ENCODE measurements at places on chromosomes 12 and 14.
A peak's percentile ranks its signal among the peaks of the same experiment; 100 is the strongest.

GRCh38 chr12:52628841-52629240 is 10.5 kb upstream of the KRT73 start:
- no peak for DNase-seq

GRCh38 chr12:105897311-105897725 is 241.4 kb downstream of the NUAK1 start:
- DNase-seq: no peak

GRCh38 chr12:46798648-46799047 is 27.1 kb downstream of the SLC38A4 start:
- no peak for DNase-seq

DNA sequence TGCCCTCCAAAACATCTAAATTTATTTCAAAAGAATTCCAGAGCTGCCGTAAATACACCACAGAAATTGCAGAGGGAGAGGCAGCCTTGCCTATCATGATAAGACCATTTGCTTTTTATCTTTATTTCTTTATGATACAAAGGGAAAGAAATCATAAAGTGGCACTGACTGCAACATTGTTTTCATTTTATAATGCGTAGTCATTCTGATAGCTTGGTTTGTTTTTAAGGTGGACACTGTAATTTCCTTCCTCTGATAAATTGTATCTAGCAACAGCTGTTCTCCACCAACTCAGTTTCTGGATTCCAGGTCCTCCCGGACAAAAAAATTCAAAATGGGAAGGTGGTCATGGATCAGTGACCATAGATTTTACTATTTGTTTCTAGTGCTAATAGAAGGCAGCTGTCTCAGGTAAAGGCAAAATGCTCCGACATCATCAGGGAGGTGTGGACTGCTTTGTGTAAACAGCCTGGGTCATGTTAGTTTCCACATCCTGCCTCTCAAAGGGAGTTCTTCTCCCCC is 623 bp upstream of the TSPAN8 start:
- DNase-seq: no peak

GRCh38 chr14:70972107-70972976 is 65.1 kb downstream of the PCNX1 start:
- peak; percentile 84 for DNase-seq

DNA sequence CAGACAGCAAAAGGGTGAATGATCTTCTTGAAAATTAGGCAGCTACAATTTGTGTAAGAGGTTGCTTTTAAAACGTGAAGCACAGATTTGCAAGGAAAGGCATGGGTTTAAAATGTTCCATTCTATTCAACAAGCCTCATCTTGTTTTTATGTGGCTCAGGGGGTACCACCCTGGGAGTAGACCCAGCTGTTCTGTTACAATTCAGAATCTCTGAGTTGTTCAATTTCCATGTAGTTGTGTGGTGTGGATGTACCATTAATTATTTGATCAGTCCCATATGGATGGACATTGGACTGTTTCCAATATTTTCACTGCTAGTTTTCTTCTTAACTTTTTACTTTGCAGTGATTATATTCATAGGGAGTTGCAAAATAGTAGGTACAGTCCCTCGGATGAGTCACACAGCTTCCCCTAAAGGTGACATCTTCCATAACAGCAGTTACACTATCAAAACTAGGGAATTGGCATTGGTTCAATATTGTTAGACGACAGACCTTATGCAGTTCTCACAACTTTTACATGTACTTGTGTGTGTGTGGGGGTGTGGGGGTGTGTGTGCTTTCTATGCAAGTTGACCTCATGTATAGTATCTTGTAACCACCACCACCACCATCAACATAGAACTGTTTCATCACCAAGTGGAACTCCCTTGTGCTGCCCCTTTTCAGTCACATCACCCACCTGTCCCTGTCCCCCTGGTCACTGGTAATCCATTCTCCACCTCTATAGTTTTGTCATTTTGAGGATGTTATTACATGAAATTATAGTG is 59.0 kb upstream of the CAPRIN2 start:
- DNase-seq: no peak

DNA sequence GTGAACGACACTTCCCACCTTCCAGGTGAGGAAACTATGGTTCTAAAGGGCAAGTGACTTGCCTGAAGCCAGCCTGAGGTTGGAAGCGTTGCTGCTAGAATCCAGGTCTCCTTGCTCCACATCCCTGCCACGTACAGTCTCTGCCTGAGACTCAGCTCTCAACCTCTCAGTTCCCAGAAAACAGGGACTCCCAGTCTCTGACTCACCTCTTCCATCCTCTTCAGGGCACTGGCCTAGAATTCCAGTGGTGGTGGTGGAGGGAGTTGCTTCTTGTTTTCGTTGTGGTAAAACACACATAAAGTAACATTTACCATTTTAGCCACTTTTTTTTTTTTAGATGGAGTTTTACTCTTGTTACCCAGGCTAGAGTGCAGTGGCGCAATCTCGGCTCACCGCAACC is 7.3 kb downstream of the GPR68 start:
- DNase-seq: no peak

GRCh38 chr12:96223411-96224218 is 29.4 kb downstream of the ELK3 start:
- no peak for DNase-seq

GRCh38 chr12:120196363-120196762 is 1.8 kb upstream of the GCN1 start:
- DNase-seq: no peak

DNA sequence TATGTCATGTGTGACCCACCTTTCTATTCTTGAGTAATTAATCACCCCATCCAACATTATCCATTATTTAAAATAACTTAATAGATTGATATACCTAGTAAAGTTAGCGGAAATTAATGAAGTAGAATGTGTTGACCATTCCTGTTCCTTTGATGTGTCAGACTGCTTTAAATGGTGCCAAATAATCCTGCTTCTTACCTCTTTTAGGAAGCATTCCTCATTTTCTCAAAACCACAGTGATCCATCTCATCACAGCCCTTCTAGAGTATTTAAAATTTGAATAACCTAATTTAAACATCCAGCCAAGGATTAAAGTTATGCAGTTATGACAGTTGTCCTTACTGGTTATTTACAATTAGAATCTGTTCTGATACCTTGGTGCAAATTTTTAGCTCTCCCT is 6.9 kb downstream of the MGAT4C start:
- DNase-seq: no peak

- DNase-seq: no peak
Observed at GRCh38 chr12:52749827-52750226, 27.3 kb downstream of the KRT76 start.

GRCh38 chr12:52440821-52441319 is 6.7 kb upstream of the KRT75 start:
- DNase-seq: no peak

DNA sequence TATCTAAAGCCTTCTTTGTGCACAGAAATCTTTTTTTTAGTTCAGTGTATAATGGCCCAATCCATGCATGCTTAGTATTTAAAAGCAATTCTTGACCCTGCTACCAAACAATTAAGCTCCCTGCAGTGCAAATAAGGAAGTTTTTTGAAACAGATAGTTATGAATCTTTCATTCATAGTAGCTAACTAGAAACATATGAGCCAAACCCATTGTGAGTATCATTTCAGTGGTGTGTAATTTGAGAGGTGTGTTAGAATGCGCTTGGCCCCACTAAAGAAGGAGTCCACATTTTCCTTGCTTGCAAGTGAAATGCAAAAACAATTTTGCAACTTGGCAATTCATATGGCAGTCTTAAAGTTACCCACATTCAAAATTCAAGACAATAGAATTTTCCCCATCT is 14.4 kb downstream of the EPS8 start:
- DNase-seq: no peak

GRCh38 chr12:118098911-118099671 is 4.7 kb downstream of the VSIG10 start:
- DNase-seq: no peak

DNA sequence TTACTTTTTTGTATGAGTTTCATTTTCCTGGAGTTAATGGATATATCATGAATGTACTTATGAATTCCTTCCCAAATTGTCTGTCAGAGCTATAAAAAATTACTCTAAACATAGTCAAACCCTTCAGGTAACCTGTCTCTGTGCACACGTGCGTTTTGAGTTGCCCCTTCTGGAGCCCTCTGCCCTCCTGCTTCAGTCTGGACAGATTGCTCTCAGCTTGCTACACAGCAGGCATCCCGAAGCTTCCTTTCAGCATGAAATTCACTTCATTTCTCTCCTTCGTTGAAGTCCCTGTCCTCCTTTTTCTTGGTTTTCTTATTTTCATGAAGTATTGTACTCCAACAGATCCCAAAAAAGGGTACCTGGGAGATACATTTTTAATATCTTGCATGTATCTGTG is 47.3 kb downstream of the FNTB start:
- no peak for DNase-seq

DNA sequence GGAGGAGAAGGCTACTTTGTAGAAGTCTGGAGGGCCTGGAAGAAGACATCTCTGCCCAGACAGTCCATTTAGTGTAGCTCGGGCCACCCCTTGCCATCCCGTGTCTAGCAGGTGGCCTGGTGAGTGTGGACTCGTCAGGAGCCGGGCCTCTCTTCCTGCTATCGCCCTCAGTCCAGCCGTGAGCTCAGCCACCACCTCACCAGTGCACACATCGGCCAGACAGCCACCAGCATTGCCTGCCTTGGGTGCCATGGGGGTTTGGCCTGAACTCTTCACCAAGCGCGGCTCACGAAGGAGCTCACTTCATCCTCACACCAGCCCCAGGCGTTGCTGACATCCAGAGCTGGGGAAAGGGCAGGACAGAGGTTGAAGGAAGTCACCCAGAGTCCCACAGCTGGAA is 19.6 kb upstream of the TRAF3 start:
- no peak for DNase-seq

DNA sequence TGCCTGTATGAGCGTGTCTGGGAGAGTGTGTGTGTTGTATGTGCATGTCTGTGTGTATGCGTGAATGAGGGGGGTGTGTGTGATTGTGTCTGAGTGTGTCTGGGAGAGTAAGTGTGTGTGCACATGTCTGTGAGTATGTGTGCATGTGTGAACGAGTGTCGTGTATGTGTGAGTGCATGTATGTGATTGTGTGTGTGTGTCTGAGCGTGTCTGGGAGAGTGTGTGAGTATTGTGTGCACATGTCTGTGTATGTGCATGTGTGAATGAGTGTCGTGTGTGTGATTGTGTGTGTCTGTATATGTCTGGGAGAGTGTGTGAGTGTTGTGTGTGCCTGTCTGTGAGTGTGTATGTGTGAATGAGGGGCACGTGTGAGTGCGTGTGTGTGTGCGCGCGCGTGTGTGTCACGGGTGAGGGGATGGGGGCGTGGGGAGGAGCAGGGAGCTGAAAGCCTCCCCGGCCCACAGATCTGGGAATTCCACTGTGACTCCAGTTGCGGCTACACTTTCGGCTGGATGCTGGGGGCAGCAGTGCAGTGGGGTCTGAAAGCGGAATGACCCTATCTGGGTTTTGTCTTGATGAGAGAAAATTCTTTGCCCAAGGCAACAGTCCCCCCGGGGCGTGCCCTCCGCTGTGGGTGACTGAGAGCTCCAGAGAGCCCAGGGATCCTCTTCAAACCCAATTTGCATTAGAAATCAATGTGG is 138.1 kb upstream of the MED13L start:
- no peak for DNase-seq

DNA sequence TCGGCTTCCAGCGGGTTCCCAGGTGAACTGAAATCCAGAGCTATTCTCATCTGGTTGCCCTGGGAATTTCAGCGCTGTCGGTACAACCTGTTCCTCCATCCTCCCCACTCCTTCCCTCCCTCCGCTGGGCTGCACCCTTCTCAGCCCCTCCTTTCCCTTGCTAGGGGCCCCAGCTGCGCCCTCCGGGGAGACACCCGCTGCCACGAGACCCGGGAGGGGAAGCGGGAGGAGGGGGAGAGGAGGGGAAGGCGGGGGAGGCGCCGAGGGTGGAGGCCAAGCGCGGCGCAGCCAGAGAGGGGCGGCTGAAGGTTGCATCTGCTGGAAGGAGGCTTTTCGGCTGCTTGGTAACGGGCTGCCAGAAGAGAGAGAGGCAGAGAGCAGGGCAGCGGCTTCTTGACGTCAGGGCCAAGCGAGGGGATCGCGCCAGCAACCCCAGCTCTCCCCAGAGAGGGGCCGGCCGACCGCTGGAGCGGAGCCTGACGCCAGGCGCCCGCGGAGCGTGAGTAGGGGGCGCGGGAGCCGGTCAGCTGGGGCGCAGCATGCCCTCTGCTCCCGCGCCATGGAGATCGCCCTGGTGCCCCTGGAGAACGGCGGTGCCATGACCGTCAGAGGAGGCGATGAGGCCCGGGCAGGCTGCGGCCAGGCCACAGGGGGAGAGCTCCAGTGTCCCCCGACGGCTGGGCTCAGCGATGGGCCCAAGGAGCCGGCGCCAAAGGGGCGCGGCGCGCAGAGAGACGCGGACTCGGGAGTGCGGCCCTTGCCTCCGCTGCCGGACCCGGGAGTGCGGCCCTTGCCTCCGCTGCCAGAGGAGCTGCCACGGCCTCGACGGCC is at the start of gene KCNA5:
Gene KCNA5, plus strand, starts transcription at position 291 of the 831 bp plus-strand sequence. Its CDS starts 269 bp downstream, at position 560.
- no peak for DNase-seq

DNA sequence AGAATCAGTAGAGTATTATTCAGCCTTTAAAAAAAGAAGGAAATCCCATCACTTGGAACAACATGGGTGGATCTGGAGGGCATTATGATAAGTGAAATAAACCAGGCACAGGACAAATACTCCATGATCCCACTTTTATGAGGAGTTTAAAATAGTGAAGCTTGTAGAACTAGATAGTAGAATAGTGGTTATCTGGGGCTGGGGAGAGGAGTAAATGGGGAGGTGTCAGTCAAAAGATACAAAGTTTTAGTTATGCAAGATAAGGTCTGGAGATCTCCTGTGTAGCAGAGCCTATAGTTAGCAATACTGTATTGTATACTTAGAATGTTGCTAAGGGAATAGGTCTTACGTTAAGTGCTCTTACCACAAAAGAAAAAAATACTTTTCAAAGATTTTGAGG is 64.9 kb downstream of the RIC8B start:
- no peak for DNase-seq

DNA sequence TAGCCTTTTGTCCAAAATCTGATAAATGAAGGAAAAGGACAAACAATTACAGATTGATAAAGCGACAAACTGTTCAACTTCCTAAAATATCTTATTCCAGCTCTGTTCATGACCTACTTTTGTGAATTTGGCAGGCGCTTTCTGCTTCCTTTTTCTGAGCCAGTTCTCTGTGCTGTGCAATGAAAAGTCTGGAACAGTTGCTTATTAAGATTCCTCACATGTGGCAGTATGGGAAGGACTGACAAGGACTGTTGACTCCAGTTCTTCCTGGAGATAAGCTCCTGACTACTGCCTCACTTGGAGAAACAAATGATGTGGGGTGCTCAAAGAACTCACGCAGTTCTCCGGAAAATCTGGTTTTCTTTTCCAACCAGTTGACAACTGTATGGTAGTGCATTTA is 58.3 kb upstream of the ANP32D start:
- DNase-seq: peak; percentile 13

DNA sequence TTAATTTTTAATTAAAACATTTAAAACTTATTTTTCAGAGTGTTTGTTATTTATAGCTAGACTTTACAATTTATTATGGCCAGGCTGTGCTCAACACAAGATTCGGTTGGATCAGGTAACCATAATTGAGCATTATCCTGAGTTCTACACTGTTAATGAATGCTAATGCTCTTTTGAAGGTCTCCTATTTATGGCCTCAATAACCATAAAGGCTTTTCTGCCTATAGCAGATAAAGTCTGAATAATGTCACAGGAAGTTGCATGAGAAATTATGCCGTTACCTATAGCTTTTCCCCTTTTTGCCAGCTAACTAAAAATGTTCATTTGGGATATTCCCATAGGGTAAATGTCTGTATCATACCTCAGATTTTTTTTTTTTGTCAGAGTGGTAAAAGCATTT is 269.4 kb upstream of the E2F7 start:
- no peak for DNase-seq

All from hippocampal formation (tissue), 2 donors.